ENCODE measurements at places on chromosomes 6 and 20.

- DNase-seq, result no peak
Observed at GRCh38 chr6:45052325-45052724, 275.8 kb upstream of the RUNX2 start.

DNA sequence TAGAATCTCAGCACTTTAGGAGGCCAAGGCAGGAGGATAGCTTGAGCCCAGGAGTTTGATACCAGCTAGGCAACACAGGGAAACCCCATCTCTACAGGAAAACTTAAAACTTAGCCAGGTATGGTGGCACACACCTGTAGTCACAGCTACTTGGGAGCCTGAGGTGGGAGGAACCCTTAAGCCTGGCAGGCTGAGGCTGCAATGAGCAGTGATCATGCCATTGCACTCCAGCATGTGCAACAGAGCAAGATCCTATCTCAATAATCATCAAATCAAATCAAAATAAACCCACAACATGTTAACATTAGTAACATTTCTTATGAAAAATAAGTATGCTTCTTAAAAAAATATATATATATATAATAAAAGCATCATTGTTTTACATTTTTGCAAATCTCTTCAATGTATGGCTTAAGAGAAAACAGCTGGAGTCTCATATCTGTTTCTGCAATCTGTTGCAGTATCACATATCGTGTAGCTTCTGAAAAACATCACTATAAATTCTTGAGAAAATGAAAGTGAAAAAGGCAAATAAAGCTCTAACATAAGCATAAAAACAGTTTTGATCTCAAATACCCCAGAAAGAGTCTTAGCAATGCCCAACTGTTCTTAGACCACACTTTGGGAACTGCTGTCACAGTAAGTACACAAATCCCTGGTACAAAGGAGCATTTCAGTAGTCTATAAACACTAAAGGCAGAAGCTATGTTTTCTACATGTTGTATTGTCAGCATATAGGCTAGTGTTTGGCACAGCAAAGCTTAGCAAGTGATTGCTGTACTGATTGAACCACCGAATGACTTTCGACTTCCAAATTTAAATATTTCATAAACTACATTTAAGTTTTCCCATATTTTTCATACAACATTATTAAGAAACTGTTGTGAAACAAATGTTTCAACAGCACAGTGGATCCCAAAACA is 8.0 kb downstream of the MMUT start:
- no peak for DNase-seq

GRCh38 chr6:32799168-32799567 is 17.6 kb downstream of the HLA-DOB start:
- no peak for DNase-seq

DNA sequence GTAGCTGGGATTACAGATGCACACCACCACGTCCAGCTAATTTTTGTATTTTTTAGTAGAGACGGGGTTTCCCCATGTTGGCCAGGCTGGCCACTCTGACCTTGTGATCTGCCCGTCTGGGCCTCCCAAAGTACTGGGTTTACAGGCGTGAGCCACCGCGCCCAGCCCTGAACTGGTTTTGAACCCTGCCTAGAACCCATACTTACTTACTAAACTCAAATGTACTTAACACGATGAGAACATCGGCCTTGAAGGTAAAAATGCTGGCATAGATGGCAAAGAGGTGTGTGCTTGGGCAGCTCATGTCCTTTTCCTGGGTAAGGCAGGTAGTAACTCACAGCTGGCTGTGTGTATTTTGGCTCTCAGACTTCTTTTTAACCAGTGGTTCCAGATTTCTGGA is 3.2 kb upstream of the ARMC12 start:
- DNase-seq, result peak; percentile 17

- no peak for DNase-seq
Observed at GRCh38 chr6:35489066-35489465, 7.8 kb downstream of the TEAD3 start.

- DNase-seq, result peak; percentile 15
Observed at GRCh38 chr6:136411025-136411325, 121.3 kb upstream of the BCLAF1 start.

GRCh38 chr6:52411911-52412310 is 8.2 kb upstream of the EFHC1 start:
- DNase-seq, result no peak

DNA sequence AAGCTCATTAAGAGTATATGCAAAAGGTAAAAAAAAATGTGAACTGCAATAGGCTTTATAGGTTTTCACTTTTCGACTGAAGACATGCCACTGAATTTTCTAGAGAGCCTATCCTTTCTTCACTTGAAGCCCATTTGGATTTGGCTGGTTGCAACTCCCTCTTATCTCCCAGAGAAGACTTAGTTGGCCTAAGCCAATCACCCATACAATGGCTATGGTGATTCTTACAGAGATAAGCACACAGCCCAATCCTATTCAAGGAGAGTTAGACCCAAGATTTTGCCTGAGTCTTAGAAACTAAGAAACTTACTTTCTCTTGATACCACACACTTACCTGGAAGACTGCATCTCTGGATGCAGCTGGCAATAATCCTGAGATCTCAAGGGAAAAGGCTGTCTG is 167.3 kb upstream of the PTCHD4 start:
- DNase-seq, result no peak

GRCh38 chr6:5122504-5123112 is 37.5 kb downstream of the PPP1R3G start:
- no peak for DNase-seq

DNA sequence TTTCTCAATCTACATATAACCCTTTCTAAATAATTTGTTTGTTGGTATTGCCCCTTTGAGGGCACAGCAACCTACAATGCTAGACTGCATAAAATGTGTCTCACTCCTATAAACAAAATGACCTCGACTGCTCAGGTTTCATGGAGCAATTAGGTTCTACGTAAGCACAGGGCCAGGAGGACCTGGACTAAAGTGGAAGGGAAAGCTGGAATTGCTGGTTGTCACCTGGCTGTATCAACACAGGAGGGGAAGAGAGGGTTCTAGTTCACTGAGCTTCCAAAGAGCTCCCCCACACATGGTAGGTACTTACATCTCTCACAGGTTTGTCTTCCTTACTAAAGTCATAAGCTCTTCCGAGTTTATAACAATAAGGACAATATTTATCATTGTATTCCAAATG is 51.0 kb downstream of the NCOA6 start:
- DNase-seq, result peak; percentile 89

DNA sequence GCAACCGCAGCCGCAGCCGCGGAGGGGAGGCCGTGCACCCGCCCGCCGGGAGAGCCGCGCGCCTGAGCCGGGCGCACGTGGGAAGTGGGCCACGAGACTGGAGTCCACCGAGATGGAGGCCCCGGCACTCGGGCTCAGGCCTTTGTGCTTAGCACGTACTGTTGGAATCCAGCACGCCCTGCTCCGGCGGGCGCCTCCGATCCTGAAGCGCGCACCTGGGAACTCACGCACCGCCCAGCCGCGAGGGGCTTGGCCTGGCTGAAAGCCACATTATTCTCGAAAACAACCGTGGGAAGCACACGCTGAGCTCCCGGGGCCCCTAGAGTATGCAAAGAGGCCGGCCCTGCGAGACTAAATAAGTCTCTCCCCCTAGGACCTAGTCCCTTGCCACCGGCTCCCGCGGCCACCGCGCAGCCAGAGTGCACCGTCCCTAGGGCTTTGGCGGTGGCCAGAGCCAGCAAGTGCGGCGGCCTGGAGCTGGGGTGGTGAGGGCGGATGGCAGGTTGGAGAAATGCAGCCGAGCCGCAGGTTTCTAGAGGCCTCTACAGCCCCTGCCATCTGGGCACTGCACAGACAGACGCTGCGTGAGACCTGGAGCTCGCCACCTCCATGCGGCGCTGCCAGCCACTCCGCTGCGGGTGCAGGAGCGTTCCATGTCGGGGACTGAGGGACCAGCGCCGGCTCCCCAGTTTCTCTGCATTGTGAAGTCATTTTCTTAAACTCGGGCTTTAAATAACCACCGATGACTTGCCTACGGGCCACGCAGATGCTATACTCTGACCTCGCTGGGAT is 42.0 kb upstream of the LY86 start:
- DNase-seq, result peak; percentile 72

DNA sequence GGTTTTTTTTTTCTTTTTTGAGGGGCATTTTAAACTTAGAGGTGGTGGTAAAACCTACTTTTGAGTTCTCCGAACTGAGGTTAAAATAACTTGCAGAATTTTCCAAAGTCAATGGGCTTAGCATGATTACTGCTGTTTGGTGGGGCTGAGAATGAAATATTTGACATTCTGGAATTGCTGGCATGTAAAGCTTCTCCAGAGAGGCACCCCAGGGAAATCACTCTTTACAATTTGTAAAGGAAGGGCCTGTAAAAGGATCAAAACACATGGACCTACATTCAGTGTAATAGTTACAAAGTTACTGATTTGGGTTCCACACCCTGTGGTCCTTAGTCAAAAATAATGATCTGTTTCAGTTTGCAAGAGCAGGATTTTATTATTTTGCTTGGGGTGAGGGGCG is 5.5 kb downstream of the FAM217B start:
- no peak for DNase-seq

DNA sequence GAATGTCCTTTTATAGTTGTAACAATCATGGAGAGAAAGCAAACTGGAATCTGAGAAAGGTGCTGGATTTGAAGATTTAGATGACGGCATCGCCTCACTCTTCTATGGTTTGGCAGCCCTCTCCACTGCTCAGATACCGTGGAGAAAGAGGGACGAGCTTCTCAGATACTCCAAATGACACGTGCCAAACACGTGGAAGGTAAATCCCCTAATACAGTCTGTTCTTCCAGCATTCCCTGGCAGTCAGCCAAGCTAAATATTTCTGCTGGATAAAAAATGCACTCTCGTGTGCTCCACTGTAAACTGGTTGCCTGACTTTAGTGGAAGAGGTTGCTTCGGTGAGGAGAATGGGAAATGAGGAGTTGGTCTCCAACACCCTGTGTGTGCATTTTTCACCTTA is 16.7 kb upstream of the PRDM1 start:
- DNase-seq, result peak; percentile 83

DNA sequence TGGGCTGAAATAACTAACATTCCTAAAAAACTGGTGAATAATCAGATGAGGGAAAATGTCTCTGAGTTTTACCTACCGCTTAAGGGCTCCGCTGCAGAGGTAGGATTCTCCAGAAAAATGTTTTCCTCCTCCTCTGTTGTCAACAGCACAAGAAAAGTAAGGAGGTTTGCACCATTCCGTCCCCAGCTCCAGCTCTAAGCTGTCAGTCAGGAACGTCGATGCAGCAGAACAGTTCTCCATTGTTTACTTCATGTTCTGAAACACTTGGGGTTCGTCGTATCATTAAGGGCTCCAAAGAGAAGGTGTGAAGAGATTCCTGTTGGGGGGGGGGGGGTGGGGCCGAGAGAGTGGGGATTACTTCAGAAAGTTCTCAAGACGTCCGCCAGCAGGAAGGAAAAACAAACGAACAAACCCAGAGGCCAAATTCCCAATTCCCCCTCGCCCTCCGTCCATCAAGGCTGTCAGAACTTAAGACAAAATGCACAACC is 734 bp downstream of the MMS22L start:
- no peak for DNase-seq

GRCh38 chr6:149761438-149761837 is 11.9 kb downstream of the PCMT1 start:
- no peak for DNase-seq

- DNase-seq, result no peak
Observed at GRCh38 chr6:130293800-130294199, 71.0 kb upstream of the SAMD3 start.

GRCh38 chr6:10381133-10381829 is 33.6 kb downstream of the TFAP2A start:
- DNase-seq, result no peak

- DNase-seq, result no peak
Observed at GRCh38 chr6:167568407-167569024, 243.6 kb downstream of the TTLL2 start.

- no peak for DNase-seq
Observed at GRCh38 chr20:2822073-2822472, 5.9 kb downstream of the TMEM239 start.

DNA sequence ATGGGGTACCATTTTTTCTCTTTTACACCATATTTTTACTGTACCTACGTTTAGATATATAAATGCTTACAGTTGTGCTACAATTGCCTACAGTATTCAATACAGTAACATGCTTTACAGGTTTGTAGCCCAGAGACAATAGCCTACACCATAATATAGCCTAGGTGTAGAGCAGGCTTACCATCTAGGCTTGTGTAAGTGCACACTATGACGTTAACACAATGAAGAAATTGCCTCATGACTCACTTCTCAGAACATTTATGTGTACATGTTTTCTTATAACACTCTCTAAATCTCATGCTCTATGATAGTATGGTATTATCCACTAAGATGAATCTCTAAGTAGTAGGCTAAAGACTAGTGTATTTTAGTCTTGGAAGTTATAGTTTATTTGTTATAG is 13.5 kb downstream of the GPR63 start:
- DNase-seq, result no peak

GRCh38 chr6:27237089-27237803 is 10.3 kb upstream of the PRSS16 start:
- DNase-seq, result no peak

GRCh38 chr6:118316796-118317384 is 231.2 kb upstream of the PLN start:
- DNase-seq, result no peak

- no peak for DNase-seq
Observed at GRCh38 chr6:64014595-64014994, 379.0 kb downstream of the PHF3 start.

GRCh38 chr6:81938014-81938856 is 185.8 kb upstream of the TENT5A start:
- DNase-seq, result no peak

- DNase-seq, result no peak
Observed at GRCh38 chr6:139753198-139753861, 378.9 kb upstream of the CITED2 start.

All from NCI-H510A treated with DMSO at 0.1 percent for 48 hours (cell line).